Prostate gland (tissue), 2 donors: ENCODE measurements at places on chromosomes 2 and 18. TPM values are rescaled to one million over a fixed set of nuclear protein-coding genes. Genes with fewer than 3 reads are reported as not detected.

- no peak for DNase-seq
Measured at GRCh38 chr2:128537646-128538045, 219.0 kb upstream of the HS6ST1 start.

DNA sequence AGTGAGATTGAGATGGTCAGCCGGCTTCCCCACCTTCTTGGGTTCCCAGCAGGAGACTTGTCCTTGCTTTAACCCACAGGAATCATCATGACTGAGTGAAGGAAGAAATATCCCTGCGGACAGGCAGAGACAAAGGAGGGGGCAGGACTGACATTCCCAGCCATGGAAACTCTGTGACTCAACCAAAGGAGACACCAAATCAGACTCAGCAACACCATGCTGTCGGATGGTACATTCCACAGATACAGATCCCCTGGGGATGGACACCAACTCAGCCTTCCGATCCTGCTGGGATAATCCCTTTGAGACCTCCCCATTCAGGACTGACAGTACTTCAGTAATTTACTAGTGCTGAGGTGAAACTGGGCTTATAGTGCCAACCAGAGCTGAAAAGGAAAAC is 518.3 kb downstream of the XIRP2 start:
- no peak for DNase-seq

GRCh38 chr18:37854396-37854795 is 288.8 kb upstream of the CELF4 start:
- no peak for DNase-seq

DNA sequence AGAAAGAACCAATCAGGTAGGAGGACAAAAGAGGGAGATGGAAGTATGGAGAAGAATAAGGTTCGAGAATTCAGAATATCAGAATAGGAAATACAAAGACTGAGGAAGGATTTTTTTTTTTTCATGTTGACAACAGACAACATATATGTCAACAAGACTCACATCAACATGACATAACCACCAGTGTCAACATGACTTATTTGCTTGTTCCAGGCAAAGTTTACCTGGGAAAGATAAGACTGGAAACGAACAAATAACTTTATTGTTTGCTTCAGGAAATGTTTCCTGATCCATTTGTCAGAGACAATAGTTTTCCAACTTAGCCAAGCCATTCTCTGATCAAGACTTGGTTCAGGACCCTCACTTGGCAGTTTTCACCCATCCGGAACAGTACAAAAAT is 321.9 kb upstream of the NETO1 start:
- DNase-seq = no peak

DNA sequence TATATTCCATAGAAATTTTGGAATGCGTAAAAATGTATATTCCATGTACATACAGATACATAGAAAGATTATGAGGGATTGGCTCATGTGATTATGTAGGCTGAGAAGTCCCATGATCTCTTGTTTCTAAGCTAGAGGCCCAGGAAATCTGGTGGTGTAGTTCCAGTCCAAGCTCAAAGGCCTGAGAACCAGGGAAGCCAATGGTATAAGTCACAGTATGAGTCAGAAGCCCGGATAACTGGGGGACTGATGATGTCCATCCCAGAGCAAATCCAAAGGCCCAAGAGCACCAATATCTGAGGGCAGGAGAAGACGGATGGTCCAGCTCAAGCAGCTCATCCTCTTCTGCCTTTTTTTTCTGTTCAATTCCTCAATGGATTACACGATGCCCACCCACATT is 385.0 kb upstream of the KLHL29 start:
- no peak for DNase-seq

- peak; percentile 17 for DNase-seq
Measured at GRCh38 chr2:161273038-161273760, 35.0 kb upstream of the PSMD14 start.

- no peak for DNase-seq
Measured at GRCh38 chr2:144382849-144383248, 137.1 kb downstream of the ZEB2 start.

- no peak for DNase-seq
Measured at GRCh38 chr2:147250652-147251356, 594.0 kb upstream of the ACVR2A start.

The GKN1 gene
- not detected for total RNA-seq

The TUBB8B gene
- total RNA-seq = 3.9 TPM

The POMC gene
- 2.6 TPM for total RNA-seq

The TCF23 gene
- total RNA-seq = 8.5 TPM

The EVX2 gene
- 1.6 TPM for total RNA-seq
